Fibroblast of skin of scalp (primary cell): ENCODE measurements at places on chromosomes 7 and 10.

DNA sequence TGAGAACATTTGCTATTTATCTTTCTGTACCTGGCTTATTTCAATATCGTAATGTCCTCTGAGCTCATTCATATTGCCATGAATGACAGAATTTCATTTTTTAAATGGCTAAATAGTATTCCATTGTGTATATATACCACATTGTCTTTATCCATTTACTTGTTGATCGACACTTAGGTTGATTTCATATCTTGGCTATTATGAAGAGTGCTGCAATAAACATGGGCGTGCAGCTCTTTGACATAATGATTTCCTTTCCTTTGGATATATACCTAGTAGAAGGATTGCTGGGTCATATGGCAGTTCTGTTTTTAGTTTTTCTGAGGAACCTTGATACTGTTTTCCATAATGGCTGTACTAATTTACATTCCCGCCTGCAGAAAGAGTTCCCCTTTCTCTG, 30.2 kb downstream of the NEURL1 start:
- DNase-seq, result no peak

DNA sequence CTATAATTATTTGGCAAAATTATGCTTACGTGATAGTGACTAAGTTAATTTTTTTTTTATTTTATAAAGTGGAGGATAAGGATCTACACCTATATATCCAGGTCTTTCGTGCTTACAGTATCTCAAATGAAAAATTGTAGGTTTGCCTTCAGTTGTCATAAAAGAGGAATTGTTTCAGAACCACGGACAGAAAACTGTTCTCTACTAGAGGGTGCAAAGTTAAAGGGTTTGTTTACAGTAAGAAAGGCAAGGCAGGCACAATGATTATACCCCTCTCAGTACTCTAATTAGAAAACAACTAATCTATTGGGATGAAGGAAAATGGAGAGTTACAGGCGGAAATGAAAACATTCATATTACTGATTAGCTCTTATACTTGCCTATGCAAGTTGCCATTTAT, 1.5 kb downstream of the PCLO start:
- DNase-seq, result no peak

DNA sequence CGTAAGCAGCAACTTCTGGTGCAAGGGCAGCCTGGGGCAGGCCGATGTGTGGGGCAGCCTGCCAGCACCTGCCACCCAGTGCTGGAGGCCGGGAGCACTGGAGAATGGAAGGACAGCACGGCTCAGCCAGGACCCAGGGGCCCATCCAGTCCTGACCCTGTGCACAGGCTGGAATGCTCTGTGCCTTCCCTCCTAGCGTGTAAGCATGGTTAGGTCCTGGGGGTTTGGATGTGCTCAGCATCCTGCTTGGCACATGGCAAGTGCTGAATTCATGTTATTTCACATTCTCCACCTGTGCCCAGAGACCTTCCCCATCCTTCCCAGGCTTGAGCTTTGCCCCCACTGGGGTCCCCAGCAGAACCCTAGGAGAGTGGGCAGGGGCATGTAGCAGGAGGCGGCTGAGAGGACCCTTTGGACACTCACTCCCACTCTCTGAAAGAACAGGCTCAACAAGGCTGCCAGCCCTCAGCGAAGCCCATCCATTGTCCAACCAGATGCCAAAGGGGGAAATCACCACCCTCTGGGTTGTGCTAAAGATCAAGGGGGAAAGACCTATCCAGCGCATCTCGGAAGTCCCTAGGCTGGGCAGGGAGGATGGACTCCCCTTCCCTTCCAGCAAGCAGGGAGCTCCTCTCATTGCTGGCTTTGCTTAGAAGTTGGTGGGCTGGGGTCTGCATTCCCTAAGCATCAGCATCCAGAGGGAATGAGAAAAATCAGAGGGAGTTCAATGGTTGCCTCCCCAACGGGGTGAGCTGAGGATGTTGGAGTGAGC, 29.7 kb downstream of the ANXA8 start:
- no peak for DNase-seq

GRCh38 chr10:68167586-68168189, 58.4 kb downstream of the MYPN start:
- DNase-seq, result no peak

DNA sequence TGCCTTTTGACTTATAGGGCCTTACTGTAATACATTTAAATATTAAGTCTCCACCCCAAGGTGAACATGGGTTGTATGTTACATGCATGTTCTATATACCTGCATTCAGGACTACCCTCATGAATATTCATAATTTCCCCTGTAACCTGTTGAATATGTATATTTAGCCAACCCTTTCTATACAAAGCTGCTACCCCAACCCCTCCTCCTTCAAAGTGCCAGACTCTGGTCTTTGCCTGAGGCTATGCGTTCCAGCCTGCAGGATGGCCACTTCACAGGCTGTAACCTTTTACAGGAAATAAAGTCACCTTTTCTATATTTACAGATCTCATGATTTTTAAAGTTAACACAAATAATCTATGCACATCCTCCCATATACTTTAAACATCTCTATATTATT, 10.1 kb upstream of the UNC5B start:
- DNase-seq, result no peak

DNA sequence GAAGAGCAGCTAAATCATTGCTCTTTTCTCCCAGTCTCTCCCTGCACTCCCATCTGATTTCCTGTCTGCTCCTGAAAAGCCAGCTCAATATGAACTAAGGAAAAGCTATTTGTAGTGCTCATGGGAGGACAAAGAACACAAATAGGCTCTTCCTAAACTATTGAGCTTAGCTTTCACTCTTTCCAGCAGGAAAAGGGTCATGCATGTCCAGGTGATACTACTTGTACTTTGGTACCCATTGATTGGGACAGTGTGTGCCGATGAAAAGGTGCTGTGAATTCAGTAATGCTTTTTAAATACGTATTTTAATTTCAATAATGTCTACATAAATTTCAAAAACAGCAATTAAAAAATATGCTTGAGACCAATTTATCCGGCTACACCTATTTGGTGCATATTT, 37.5 kb upstream of the ATXN7L1 start:
- no peak for DNase-seq

GRCh38 chr10:1163831-1164230, 107.6 kb downstream of the WDR37 start:
- DNase-seq, result no peak

DNA sequence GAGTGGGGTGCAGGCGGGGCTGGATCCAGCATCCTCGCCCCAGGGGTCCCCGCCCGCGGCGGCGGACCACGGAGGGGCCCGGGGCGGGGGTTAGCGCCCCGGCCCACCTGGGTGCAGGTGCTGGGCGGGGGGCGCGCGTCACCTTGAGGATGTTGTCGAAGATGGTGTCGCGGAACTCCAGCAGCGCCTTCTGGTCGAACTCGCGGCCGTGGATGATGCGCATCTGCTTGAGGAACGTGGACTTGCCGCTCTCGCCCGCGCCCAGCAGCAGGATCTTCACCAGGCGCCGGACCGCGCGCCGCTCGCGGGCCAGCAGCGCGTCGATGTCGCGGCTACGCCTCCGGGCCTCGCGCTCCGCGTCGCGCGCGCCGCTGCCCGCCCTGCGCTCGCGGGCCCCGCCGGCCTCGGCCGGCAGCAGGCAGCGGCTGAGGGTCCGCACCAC, 376 bp downstream of the GNA12 start:
- peak; percentile 25 for DNase-seq

DNA sequence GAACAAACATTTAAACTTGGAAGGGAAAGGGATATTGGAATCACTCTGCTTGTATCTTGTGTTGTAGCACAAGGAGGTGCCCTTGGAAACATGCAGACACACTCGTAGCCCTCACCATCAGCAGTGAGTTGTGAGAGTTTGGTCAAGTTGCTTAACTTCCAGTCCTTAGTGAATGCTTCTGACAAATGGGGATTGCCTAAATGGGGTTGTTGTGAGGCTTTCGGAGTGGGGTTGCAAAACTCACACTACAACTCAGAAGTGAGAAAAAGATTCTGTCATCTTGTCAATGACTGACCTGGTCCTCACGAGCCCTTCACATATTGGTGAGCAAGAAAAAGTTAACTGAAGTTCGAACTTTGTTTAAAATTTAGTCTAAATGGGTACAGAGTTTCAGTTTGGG, 29.0 kb upstream of the GSDME start:
- no peak for DNase-seq

DNA sequence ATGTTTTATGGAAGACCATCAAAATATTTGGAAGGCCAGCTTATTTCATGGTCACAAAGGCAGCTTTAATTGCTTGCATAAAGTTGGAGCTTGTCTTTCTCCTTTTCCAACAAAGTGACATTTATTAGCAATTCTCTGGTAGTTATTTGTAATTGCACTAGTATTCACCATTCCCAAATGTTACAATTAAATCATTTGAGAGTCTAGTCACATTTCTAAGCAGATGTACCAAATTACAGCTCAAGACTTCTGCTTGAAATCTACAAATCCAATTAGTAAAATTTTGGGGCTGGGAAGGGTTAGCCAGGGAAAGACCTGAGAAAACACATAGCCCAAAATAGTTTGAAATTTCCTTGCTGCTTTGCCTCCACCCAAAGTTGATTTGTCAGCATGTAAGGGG, 376.1 kb upstream of the LRGUK start:
- DNase-seq, result no peak

- no peak for DNase-seq
These were observed 38.6 kb downstream of the SLC25A40 start for GRCh38 chr7:87837597-87837996.

- no peak for DNase-seq
These were observed 17.6 kb downstream of the LRRN3 start for GRCh38 chr7:111108496-111108895.

GRCh38 chr7:1290679-1291356, 58.1 kb downstream of the UNCX start:
- peak; percentile 74 for DNase-seq

DNA sequence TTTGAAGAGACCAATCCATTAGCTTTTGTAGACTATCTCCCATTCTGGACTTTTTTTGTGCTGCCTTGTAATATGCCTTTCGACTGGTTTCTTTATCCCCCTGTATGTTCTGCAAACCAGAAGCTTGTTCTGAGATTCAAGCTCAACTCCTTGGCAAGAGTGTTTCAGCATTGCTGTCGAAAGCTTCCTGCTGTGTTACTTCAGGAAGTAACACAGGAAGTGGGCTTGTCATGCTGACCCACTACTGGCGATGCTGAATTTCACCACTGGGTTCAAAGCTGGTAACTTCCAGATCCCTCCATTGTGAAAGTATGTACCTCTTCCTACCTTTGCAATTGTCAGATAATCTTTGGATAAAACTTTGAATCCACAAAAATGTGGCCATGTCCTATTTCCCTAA, 57.9 kb upstream of the INSYN2A start:
- peak; percentile 5 for DNase-seq

- DNase-seq, result no peak
These were observed 14.4 kb downstream of the ALKBH4 start for GRCh38 chr7:102450242-102450641.

DNA sequence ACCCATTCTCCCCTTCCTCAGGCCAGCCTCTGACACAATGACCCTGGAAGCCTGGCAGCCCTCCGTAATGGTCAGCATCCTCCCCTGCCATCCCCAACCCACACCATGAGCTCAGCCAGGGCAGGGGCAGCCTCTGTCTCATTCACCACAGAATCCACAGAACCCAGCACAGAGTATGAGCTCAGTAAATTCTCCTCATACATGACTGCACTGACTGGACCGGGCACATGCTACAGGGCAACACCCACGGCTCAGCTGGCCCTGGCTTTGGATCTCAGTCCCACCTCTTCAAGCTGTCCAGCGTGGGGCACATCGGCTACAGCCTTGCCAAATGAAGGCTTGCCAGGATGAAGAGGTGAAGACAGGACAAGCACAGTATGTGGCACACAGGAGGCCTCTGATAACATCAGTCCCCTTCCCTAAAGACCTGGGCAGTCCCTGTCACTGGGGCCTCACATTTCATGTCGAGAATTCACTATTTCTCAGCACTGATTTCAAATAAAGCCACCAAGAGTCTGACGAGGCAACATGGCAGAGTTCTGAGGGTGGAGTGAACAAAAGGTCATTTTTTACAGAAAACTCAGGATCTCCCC, 7.9 kb downstream of the GPRIN2 start:
- no peak for DNase-seq

GRCh38 chr7:32561613-32562012, 66.3 kb downstream of the AVL9 start:
- DNase-seq, result no peak

DNA sequence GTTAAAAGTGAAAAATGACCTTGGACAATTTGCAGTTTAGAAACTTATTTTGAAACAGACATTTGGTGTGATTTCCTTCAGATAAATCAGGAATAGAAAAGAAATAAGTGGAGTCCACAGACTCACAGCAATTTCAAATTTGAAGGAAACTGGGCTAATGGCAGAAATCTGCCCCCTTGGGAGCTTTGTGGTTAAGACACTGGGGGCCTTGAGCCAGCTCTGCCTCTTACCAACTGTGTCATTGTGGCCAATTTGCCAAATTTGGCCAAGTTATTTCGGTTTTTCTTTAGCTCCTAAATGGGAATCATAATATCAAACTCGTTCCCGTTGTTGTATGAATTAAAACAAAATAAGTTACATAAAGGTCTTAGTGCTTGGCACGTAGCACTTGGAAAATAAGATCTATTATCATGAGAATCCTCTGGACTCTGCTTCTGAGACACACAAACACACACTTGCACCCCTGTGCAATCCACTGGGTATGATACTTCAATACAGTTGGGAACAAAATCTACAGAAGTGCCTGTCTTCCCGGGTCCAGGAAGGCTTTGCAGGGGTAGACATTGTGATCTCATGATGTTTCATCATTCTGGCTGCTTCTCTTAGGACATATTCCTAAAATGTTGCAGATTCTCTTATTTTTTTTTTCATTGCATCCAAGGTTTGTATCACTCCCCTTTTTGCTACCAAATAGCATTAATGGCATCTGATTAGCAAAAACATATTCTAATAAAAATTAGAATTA, 4.9 kb downstream of the ARMC3 start:
- DNase-seq, result peak; percentile 50

GRCh38 chr7:112012242-112012641, 194.0 kb downstream of the DOCK4 start:
- no peak for DNase-seq

DNA sequence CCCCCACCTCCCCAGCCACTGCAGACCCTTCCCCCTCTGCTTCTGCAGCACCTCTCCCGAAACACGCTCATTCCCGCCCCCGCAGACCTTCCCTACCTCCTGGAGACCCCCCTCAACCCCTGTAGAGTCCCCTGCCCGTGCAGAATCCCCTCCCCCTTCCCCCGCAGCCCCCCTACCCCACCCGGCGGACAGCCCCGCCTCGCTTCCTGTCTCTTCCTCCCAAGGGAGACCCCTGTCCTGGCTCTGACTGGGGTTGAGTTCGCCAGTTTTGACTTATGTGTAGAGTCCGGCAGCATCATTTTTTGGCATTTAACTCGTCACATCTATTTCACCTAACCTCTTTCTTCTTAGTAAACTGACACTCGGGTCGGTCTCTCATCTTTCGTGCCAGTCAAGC, 54.0 kb downstream of the ALOX5 start:
- DNase-seq, result no peak

- DNase-seq, result peak; percentile 0
These were observed 197.5 kb downstream of the MALRD1 start for GRCh38 chr10:19245889-19246752.

DNA sequence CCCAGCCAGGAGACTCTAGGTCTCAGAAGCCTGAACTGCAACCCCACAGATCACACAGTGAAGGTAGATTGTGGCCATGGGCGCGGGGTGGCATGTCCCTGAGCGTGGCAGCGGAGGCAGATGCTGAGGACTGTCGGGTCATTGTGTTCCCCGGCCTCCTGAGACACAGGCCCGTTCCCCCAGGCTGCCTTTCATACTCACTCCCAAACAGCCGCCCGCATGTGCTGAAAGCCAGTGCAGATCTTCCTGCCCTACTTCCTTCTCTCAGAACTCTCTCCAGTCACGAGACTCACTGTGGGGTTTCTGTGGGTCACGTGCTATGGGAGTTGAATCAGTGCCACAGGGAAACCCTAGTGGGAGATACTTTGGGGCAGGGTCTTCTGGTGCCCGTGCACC, 48.0 kb downstream of the ZNF467 start:
- DNase-seq, result no peak
